Fibroblast of upper back skin (primary cell): ENCODE measurements at places on chromosomes 6 and 20.
A peak's percentile ranks its signal among the peaks of the same experiment; 100 is the strongest.

- DNase-seq, result no peak
Measured at GRCh38 chr20:14860410-14860814, 523.0 kb upstream of the FLRT3 start.

DNA sequence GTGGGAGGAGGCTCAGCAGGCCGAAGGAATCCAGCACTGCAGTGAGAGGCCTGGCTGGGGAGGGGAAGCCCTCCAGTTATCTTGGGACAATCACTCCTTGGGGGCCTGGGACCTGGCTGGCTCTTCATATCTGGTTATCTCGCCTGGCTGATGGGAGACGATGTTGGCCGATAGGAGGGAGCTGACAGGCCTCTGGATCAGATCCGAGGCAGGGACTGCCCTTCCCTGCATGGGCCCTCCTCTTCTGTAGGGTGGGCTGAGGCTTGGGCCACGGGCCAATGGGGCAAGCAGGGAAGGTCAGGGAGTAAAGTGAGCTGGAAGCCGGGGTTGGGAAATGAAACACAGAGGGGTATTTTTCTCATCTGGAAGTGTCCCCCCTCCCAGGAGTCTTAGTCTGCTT lies 25.2 kb downstream of the MANBAL start:
- DNase-seq, result no peak

DNA sequence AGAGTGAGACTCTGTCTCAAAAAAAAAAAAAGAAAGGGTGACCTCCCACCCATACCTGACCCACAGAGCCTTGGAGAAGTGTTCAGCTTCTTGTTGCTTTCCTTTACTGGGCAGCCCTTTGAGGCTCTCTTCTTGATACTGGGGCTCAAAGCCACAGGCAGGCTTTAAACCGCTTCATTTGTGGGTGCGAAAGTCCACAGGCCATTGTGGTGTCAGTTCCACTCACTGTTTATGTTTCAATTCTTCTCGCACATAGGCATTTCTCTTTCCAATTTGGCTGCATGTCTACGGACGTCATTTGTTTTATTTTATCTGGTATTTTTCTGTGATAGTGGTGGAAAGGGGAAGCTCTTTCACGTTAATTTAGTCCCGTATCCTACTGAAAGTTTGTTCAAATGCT lies 34.6 kb downstream of the PPARD start:
- no peak for DNase-seq

- DNase-seq, result peak; percentile 56
Measured at GRCh38 chr6:1296542-1296941, 15.4 kb upstream of the FOXQ1 start.

DNA sequence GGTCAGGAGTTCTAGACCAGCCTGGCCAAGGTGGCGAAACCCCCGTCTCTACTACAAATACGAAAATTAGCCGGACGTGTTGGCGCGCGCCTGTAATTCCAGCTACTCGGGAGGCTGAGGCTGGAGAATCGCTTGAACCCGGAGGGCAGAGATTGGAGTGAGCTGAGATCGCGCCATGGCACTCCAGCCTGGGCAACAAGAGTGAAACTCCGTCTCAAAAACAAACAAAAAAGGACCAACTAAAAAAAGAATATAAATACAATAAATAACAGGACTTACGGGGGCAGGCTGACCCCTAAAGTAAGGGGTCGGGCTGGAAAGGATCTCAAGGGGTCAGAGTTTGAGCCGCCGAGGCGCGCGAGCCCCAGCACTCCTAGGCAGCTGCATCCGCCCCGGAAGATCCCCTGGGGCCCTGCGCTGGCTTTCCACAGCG lies 509 bp upstream of the TPD52L2 start:
- no peak for DNase-seq

GRCh38 chr6:169783971-169784820 lies 32.8 kb downstream of the ERMARD start:
- no peak for DNase-seq
